ENCODE measurements at places on chromosomes 2 and 18. TPM values are rescaled to one million over a fixed set of nuclear protein-coding genes. Genes with fewer than 3 reads are reported as not detected.

The DSG4 gene
- polyA plus RNA-seq, result not detected

DNA sequence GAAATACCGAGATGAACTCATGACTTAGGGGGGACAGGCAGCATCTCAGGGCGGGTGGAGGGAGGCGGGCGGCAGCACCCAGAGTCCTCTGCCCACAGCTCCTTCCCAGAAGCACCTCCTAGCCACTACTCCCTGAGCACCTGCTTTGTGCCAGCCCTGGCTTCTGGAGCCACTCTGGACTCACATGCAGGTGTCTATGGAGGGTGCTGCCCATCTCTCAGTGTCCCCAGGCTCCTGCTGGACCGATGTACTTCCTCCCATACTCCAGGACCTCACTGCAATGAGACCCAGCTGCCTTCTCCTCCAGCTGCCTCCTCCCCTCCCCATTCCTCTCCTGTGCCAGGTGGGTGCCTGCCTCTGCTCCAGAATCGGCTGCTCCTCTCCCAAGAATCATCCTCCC is 22.1 kb upstream of the OTOS start:
- no peak for DNase-seq

GRCh38 chr2:109487871-109488655 is 125.7 kb downstream of the SEPTIN10 start:
- no peak for DNase-seq

The NT5DC4 gene
- 0.05 TPM for polyA plus RNA-seq

The AKAIN1 gene
- not detected for polyA plus RNA-seq

The TRPM8 gene
- not detected for polyA plus RNA-seq

DNA sequence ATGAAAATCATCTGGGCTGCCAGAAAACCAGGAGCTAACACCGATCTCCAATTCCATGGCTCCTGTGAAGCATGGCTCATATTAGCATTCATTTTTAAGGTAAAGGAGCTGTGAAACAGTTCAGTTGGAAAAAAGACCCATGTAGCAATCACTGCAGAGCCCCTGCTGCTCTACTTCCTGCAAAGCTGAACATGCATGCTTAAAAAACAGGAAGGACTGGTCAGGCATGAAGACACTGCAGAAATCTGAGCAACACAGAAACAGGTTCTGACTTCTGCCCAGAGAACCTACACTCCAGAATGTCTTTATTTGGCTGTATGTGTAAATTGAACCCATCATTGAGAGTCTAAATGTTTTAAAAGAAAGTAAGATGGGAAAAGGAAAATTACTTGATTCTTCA is 950.6 kb downstream of the DCDC2C start:
- DNase-seq, result no peak
